ENCODE measurements at places on chromosomes 7 and 10.

DNA sequence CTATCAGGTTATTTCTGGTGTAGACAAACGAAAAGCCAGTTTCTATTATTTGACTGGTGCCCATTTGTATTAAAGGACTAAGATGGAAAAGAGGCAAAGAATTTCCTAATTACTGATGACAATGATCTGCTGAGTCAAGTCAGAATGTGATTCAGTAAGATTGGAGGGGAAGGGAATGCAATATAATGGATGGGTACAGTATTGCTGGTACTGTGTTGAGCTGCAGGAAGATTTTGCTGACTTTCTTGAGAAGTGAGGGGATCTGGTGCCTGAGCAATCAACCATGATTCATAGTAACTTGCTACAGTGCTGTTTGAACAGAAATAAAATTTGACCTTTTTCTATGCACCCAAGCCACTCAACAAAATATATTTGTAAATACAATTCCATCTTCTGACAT lies 139.1 kb upstream of the RHEB start:
- DNase-seq: no peak

DNA sequence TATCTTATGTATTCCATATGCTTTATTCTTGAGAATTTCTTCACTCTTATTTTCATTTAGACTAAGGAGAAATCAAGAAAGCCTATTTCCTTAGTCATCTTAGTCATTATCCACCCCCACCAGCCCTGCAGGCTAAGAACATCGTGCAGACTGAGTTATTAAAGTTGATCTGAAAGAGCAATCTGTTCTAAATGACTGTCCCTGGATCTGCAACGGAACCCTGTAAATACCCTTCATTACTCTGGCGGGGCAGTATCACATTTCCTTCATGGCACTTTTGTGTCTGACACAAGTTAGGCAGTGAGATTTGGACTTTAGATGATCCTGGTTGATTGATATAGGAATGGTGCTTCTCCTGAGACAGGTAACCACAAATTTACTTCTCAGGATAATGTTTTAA lies 3.5 kb upstream of the MYPN start:
- DNase-seq: no peak

DNA sequence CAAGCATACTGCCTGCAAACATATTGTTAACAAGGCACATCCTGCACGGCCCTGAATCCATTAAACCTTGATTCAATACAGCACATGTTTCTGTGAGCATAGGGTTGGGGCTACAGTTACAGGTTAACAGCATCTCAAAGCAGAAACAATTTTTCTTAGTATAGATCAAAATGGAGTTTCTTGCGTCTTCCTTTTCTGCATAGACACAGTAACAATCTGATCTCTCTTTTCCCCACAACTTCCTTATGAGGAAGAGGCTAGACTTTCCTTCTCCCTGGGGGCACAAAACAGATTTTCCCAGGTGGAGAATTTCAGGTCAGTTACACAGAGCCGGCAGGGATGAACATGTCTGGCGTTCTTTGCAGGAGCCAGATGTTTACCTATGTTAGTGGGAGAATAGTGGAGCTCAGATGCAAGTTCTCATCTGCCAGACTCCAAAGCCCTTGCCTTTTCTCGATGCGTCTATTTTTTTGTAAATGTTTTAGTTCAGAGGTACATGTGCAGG lies 37.5 kb upstream of the PFKFB3 start:
- no peak for DNase-seq

DNA sequence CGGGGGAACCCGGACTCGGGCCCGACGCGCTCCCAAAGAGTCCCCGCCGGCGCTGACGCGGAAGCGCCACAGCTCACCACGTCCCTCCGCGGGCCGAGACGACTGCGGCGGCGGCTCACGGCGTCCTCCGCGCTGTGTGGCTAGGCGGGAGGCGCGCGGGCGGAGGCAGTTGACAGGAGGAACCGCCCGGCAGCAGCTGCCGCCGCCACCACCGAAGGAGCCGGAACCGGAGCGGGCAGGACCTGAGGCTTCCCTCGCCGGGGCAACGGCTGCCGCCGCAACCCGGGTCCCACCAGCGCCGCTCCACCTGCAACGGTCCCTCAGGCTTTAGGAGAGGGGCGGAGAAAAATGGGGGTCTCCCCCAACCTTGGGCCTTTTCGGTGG lies 334 bp downstream of the ZNF800 start:
- peak; percentile 31 for DNase-seq

GRCh38 chr7:69402696-69403095 lies 195.6 kb upstream of the AUTS2 start:
- no peak for DNase-seq

DNA sequence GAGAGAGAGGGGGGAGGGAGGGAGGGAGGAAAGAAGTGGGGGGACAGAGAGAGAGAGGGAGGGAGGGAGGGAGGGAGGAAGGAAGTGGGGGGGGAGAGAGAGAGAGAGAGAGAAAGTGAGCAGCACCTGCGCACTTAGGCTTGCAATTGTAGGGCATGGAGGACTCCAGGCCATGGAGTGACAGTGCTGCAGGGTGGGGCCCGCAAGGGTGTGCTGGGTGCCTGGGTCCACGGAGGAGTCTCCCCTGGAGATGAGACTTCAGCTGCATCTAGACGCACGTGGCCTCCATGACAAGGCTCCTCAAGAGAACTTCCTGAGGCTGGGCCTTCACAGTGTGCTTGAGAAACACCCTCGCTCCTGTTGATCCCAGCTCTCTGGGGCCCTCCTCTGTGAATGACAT lies 44.5 kb downstream of the CLRN3 start:
- no peak for DNase-seq

DNA sequence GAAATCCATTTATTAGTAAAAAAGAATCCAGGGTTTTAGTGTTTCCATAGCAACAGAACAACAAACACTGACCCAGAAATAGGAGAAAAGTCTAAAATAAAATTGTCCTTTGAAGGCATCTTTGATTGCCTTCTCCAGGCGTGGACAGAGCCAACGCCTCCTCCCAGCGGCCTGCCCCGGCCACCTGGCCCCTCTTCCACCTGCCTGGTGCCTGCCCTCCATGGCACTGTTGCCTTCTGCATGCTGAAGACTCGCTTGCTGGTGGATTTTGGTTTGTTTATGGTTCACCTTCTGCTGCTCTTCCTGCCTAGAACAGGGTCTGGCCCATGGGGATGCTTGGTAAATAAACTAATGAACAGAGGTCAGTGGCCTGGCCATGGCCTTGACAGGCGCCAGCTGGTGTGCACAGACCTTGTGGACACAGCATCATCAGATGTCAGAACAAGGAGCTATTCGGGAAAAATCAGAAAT lies 107.4 kb downstream of the DYNC2I1 start:
- no peak for DNase-seq

GRCh38 chr7:105209433-105209832 lies 179.3 kb downstream of the SRPK2 start:
- DNase-seq: no peak

- no peak for DNase-seq
These were observed 222.4 kb downstream of the RPS24 start for GRCh38 chr10:78255796-78256638.

DNA sequence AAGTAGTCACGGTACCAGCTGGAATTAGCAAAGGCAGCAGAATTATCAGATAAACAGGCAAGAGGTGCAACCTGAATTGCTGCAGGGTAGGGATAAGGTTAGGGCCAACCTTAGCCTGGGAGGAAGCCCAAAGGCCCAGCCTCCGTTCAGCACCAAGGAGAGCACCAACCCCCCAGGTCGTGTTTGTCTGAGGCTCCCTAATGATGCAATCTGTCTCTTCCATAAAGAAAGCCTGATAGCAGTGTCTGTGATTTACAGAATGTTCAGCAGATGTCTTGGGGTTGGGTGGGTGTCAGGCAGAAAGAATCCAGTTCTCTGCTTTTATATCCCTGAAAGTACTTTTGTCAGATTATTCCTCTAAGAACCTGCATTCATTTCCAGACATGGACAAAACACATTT lies 328.4 kb upstream of the AOAH start:
- no peak for DNase-seq
